ENCODE measurements at places on chromosomes 6 and 20.

GRCh38 chr20:54110041-54110440 is 39.6 kb upstream of the BCAS1 start:
- DNase-seq = no peak

DNA sequence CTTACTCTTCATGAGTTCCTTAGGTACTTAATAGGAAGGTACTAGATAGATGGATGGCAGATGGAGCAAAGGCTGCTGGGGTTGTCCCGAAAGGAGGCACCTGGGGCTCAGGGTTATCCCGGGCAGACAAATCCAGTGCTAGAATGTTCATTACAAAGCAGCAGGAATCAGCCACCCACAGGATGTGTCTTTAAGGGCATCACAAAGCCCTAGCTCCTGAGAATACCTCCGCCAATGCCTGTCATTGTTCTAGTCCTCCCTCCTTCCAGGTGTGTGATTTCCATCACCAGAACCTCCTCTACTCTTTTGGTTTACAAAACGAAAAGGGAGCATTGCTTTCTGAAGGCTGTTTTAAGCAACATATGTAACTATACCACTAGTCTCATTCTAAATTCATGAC is 138.1 kb downstream of the KIF6 start:
- DNase-seq = no peak

GRCh38 chr6:56958481-56958880 is 3.6 kb downstream of the BEND6 start:
- no peak for DNase-seq

DNA sequence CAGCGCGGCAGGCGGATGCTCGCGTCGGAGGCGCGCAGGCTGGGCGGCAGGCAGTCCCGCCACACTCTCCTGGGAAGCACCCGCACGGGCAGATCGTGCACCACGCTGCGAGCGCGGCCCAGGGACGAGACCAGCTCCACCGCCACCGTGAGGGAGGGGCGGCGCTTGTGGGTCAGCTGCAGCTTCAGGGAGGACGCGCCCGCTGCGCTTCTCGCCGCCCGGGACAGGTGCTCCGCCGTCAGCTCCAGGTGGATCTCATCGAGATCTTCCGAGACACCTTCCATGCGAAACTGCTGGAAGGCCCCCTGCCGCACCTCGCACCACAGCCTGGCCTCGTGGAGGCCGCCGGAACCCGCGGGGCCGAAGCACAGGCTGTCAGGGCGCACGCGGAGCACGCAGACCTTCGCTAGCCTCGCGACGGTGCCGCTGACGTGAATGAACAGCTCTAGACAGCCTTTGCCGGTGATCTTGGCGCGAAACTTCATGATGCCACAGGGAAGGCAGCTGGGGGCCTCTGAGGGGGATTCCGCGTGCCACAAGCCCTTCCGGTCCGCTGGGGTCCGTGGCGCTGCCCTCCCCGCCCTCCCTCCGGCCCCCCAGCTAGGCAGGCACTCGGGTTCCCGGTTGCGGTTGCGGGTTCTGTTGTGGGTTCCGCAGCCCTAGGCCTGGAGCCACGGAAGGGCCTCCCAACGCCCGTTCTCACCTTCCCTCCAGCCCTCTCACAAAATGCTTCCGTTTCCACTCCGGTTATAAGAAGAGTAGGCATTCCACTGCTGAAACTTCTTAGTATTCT is at the start of gene HUS1B:
Gene HUS1B, minus strand, starts transcription at position 641 of the 793 bp plus-strand sequence. Its CDS starts 156 bp downstream, at position 485.
- no peak for DNase-seq

- no peak for DNase-seq
These were observed 142.9 kb downstream of the TFAP2B start for GRCh38 chr6:50961611-50962010.

- DNase-seq = no peak
These were observed 122.9 kb upstream of the FOXO3 start for GRCh38 chr6:108437821-108438220.

DNA sequence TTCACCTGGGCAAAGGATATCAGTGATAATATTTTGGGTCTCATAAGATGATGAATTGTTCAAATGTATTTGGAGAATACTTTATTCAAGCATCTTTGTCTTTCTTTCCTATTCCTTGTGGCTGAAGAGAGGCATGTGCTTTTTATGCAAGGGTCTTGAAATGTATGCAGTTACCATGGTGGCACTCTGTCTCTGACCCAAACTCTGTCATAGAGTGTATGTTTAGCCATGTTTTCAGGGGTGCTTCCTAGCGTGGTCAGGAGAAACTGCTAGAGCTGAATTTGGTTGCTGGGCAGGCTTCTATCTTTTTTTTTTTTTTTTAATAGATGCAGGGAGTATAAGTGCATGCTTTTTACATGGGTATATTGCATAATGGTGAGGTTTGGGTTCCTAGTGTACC is 15.4 kb downstream of the UST start:
- no peak for DNase-seq

GRCh38 chr6:96499781-96500180 is 21.8 kb upstream of the UFL1 start:
- peak; percentile 9 for DNase-seq

DNA sequence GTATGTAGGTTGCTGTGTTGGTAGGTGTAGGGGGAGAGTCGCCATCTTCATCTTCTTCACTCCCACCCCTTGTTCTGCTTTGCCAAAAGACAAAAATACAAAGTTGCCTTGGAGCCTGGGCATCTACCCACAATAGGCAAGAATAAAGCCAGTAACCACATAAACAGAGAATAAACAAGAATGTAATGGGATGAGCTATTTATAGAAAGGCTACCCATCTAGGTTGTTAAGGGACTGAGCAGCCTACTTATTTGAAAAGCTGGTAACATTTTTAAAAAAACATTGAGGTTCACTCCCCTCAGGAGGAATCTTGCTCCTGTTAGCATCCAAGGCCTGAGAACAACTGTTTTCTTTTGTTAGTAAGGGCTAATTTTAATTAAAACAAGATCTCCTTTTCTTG is 301.4 kb upstream of the STXBP5 start:
- no peak for DNase-seq

- DNase-seq = no peak
These were observed 96.3 kb upstream of the AFDN start for GRCh38 chr6:167730441-167730840.

- no peak for DNase-seq
These were observed 44.3 kb downstream of the TM9SF4 start for GRCh38 chr20:32153771-32154170.

DNA sequence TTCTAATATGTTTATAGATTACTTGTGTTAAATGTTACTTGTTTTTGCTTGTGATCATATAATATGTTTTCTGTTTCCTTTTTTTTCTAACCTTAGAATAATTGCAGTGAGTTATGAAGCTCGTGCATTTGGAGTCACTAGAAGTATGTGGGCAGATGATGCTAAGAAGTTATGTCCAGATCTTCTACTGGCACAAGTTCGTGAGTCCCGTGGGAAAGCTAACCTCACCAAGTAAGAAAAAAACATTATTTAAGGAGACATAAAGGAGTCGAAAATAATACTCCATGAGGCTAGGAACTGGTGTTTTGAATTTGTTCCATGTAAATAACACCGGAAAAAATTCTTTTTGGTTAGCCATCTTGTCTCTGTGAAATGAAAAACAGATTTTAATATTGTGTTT is 6.9 kb downstream of the POLH start:
- DNase-seq = no peak

DNA sequence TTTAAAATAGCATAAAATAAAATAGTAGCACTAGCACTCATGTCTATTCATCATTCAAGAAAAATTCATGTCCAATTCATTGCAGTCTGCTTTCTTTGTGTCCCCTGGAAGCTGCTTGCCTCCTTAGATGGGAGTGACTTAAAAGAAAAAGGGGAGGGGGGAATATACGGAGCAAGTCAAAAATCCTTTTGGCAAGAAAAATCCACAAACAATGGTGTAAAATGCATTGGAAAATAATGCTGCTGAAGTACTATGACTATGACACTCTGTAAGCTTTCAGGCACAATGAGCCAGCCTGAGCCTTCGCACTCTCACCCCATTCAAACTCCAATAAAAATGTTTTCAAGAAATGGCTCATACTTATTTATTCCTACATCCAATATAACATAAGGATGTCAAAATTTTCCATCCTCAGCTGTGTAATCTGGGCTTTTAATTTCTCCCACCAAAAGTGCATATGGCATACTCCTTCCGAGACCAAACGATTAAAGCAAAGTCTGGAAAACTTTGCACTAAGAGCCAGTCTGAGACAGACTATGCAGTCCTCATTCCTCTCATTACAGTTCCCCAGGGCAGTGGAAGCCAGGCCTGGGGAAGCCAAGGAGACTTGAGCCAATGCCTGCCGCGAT is 790 bp downstream of the NEDD9 start:
- no peak for DNase-seq

DNA sequence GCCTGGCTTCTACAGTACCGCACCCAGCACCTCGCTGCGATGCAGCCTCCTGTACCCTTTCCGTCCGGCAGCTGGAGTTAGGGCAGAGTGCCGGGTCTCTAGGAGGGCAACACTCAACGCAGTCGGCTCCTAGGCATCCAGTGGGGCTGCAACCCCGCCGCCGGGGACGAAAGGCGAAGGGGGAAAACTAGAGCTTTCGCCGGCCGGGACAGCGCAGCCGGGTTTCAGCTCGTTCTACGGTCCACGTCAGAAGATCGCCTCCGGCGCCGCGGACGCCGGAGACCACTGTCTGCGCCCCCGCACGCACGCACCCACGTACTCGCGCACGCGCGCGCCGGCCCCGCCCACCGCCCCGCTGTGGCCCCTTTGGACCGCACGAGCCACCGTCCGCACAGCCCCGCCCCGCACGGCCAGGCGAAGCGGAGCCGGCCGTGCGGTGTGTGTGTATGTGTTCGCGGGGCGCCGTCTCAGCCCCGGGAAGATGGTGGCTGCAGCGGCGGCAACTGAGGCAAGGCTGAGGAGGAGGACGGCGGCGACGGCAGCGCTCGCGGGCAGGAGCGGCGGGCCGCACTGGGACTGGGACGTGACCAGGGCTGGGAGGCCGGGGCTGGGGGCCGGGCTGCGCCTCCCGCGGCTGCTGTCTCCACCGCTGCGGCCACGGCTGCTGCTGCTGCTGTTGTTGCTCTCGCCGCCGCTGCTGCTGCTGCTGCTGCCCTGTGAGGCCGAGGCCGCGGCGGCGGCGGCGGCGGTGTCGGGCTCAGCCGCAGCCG is at the start of gene ATRN:
Gene ATRN, plus strand, starts transcription at position 392 of the 770 bp plus-strand sequence. Its CDS starts 90 bp downstream, at position 482.
- peak; percentile 88 for DNase-seq

GRCh38 chr20:48921883-48922820 is 641 bp downstream of the ARFGEF2 start:
- DNase-seq = peak; percentile 41

DNA sequence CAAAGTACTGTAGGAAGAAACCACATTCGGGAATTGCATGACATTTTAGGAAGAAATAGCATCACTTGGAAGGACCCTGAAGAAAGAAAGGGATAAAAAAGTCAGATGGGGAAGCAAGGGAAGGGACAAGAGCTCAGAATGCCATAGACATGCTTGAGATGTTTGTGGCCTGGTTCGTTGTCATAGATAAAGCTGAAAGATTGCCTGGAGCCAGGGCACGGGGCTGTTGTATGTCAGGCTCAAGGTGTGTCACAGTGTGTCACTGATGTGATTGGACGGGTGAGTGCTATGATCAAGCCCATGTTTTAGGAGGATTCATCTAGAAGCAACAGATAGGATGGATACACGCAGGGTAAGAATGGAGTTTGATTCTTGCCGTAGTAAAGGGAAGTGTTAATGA is 216.2 kb upstream of the SOX4 start:
- no peak for DNase-seq

DNA sequence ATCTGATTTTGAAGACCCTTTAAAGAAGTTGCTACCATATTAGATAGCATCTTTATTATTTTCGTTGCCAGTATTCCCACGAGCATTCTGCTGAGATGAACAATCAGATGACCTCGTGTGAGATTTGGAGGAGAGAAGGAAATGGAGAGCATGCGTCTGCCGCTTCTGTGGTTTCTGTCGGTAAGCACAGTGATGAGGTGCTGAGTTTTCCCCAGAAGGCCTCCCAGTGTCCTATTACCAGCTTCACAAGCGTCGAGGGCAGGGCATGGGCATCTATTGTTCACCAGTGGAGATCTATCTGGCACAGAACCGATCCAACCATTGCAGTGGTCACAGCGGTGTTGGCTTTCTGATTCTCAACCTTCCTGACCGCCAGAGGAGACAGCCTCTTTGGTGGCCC is 29.4 kb downstream of the TRAF3IP2 start:
- no peak for DNase-seq

DNA sequence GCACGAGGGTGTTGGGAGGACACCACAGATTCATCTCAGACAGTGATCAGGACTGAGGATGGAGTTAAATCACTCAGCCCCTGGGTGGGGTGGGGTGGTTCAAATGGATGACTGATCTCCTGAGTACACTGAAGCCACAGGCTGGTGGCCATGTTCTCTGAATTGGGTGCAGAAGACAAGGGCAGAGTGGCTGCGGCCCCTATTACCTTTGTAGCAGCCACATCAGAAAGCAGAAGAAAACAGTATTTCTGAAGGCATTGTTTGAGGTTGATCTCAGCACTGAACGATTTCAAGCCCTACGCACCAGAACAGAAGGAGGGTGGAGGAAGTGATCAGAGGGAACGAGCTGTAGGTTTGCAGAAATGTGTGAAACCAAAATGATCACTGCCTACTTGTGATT is 71.6 kb downstream of the SH3BGRL2 start:
- no peak for DNase-seq

- DNase-seq = peak; percentile 33
These were observed 26.2 kb downstream of the SLC16A10 start for GRCh38 chr6:111113336-111114086.

DNA sequence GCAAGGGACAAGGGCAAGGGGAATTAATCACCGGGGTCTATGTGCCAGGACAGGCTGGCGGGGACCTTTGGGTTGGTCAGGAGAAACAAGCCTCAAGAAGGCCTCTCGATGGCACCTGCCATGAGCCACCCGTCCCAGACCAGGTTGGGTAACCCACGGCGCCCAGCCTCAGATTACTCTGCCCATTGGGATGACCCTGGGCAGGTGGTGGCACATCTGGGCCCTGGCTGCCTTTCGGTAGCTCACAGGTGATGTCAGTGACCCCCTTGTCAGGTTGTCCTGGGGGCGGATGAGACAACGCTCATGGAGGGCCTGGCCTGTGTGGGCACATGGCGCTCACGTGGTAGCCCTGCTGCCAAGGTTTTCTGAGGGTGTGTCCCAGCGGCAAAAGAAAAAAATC is 152.2 kb downstream of the SYCP2 start:
- DNase-seq = no peak

DNA sequence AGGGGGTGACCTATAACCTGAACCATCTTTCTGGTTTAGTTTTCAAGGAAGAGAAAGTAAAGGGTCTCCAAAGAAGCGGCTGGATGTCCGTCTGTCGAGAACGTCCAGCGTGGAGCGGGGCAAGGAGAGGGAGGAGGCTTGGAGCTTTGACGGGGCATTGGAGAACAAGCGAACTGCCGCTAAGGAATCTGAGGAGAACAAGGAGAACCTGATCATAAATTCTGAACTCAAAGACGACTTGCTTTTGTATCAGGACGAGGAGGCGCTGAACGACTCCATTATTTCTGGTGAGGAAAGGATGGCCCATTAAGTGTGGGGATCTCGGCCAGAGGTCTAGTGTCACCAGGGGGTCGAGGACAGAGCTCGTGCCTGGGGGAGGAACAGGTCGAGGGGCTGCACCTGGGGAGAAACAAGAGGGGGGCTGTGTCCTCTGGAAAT is 159.2 kb downstream of the SYCP2 start:
- no peak for DNase-seq
